Left ventricle myocardium inferior (tissue), 1 donor: ENCODE measurements at places on chromosomes 5 and 9.

DNA sequence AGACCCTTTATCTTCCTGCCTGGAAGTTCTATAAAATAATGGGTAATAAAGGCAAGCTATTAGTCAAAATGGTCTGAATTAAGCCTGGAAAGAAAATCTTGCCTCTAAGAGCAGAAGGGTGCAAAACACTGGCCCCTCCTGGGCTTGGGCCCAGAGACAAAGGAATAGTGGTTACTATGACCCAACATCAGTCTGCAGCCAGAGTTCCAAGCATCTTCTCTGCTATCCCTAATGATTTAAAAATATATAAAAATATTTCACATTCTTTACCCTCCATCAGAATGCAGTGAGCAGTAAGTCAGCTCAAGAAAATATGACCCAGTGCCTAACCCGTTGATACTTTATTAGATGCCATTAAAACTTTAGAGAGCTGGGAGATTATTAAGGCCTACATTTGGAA is 14.7 kb downstream of the TNFAIP8 start:
- no peak for DNase-seq

DNA sequence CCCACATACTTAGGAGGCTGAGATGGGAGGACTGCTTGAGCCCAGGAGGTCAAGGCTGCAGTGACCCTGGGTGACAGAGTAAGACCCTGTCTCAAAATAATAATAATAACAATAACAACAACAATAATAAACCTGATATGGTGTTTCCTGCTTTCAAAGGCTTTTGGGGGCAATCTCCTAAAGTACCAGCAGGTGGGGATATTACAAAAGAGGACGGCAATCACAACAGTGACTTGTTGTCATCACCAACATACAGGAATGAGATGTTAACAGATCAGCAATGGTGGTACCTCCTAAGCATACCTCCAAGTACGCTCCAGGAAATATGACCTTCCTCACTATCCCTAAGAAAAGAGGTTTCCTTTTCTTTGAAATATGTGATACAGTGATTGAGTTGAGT is 91.1 kb upstream of the RNF180 start:
- DNase-seq: no peak

DNA sequence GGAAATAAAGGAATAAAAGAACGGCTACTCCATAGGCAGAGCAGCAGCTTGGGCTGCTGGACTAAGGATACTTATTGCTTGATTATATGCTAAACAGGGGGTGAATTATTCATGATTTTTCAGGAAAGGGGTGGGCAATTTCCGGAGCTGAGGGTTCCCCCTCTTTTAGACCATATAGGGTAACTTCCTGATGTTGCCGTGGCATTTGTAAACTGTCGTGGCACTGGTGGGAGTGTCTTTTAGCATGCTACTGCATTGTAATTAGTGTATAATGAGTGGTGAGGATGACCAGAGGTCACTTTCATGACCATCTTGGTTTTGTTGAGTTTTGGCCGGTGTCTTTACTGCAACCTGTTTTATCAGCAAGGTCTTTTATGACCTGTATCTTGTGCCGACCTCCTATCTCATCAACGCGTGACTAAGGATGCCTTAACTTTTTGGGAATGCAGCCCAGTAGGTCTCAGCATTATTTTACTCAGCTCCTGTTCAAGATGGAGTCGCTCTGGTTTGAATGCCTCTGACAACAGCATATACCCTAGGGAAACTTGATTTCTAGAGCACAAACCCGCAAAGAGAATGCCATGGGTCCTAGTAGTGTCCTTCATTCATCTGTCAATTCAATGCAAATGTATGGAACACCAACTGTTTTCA is 47.8 kb upstream of the PWWP2A start:
- no peak for DNase-seq

GRCh38 chr9:137611623-137612609 is 6.4 kb downstream of the ARRDC1 start:
- DNase-seq: no peak

GRCh38 chr9:16157216-16157615 is 604.4 kb downstream of the CCDC171 start:
- no peak for DNase-seq

GRCh38 chr5:147509041-147509709 is 693 bp downstream of the DPYSL3 start:
- DNase-seq: peak; percentile 26

DNA sequence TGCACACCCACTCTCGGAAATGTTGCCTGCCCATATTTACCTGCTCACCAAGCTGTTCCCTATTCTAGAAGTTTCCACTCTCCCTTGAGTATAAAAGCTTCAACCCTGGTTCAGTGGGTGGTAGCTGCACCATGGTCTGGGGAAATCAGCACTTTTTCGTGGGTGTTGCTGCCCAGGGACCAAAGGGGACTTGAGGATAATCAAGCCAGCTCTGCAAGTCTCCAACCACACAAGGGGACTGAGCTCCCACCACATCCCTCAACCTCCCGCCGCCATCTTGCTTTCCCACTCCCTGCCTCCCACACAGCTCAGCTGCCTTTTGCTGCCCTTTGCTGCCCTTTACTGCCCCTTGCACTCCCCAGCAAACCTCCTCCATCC is 210.0 kb downstream of the AUH start:
- DNase-seq: no peak

DNA sequence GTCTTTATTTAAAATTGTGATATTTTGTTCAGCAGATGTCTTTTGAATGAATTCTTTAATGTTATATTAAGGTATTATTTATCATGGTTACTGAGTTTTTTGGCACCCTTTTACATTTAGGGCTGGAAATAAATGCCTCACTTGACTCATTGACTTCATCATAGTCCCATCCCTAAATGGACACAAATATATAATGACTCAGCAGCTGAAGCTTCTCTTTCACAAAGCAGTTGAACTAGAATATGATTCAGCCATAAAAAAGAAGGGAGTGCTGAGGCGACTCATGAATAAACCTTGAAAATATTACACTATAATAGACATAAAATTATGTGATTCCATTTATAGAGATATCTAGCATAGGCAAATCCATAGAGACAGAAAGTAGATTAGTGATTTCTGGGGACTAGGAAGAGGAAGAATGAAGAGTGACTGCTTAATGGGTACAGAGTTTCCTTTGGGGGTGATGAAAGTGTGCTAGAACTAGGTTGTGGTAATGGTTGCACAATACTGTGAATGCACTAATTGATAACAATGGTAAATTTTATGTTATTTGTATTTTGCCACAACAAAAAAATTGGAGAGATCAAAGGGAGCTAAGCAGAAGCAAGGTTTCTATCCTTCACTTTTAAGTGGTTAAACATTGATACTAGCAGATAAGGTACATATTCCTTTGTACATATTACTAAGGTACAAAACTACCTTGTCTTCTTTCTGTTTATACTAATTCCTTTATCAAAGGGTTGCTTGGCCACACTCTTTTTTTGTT is 449.6 kb downstream of the NTRK2 start:
- DNase-seq: no peak

GRCh38 chr9:13163287-13163686 is 116.2 kb downstream of the MPDZ start:
- no peak for DNase-seq

DNA sequence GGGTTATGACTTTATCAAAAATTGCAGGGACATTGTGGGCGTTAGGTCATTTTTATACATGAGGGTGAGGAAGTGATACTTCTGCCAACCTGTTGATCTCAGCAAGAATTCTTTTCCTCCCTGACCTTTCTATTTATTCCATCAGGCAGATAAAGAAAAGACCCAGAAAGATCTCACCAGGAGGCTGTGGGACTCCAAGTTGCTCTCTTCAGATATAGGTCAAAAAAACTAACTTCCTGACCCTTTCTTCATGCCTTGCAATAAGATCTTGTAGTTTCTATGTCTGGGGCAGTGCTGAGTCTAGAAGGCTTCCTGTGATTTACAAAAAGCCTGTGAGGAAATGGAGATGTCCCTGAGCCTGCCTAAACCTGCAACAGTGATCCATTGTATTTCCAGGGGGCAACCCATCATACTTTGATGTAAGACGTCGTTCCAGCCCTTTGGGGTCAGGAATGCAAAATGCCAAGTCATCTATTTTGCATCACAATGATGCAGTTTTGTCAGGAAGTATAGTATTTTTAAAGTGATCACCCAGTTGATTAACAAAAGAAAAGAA is 22.0 kb upstream of the PIK3R1 start:
- no peak for DNase-seq

GRCh38 chr5:138626333-138626944 is 51.2 kb upstream of the HSPA9 start:
- DNase-seq: no peak

- no peak for DNase-seq
Observed at GRCh38 chr9:91202736-91203283, 158.9 kb downstream of the AUH start.

DNA sequence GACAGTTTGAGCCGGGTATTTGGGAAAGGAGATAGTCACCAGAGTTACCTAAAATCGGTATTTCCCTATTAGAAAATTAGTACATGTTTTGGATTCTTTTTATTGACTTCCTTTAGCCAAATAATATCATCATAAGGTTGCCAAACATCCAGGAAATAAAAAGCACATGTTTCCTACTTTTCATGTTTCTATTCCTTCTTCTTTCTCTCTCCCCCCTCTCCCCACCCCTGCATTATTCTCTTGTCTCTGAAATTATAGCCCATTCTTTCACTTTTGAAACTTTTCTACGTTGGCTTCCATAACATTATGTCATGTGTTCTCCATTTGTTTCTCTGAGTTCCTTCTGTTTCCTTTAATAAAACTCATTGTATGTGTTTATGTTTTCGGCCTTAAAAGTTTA is 161.9 kb downstream of the ALDH1A1 start:
- DNase-seq: no peak

DNA sequence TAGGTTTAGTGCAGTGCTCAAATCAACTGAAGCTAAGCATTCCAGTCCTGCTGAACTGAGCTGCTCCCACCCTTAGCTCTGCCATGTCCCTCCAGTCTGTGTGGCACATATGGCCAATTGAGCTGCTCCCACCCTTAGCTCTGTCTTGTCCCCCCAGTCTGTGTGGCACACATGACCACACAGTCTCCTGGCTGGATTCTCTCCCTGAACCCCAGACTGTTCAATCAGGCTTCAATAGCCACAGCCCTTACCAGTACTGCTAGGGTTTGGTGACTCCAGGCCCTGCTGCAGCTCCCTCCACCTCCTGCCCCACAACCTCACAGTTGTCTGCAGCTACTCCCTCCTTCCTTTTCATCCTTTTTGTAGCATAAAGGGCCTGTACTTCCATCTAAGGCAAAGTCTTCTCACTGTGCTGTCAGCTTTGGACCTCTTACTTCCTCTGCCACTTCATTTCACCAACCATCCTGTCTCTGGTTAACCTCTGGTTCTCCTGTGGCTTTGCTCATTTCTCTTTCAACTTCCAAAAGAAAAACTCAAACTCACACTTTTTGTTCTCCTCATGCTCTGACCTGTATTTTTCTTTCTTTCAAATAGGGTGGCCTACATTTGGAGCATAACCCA is 50.8 kb downstream of the ADAMTS12 start:
- no peak for DNase-seq

- no peak for DNase-seq
Observed at GRCh38 chr9:109383356-109383755, 62.5 kb upstream of the EPB41L4B start.

DNA sequence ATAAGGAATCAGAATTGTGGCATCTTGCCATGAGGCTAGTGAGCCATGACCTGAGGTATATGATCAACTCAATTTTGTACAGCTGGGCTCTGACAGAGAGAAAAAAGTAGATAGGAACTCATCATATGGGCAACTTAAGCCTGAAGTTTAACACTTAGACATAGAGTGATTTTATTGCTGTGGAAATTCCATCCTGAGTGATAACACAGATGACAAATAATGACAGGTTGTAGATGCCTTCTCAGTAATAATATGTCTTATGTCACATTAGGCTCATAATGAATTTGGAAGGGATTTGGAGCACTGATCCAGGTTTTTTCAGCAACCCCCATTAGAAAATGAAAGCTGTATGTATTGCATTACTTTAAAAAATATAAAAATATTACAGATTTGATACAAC is 744.6 kb downstream of the CDH12 start:
- DNase-seq: no peak

DNA sequence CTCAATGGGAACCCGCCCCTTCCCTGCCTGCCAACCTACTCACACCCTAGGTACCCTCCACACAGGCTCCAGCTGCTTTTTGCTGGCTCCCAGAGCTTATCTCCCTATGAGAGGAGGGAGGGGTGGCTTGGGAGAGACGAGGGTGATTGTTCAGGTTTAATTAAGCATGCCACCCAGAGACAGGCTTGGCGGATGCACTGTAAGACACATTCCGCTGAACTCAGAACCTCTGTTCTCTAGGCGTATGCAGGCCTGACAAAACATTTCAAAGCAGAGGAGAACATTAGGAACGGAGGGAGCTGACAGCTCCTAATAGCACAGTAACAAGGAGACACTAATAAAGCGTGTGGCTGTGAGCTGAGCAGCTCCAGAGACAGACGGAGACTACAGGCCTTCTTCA is 80.1 kb downstream of the TRIM32 start:
- no peak for DNase-seq

DNA sequence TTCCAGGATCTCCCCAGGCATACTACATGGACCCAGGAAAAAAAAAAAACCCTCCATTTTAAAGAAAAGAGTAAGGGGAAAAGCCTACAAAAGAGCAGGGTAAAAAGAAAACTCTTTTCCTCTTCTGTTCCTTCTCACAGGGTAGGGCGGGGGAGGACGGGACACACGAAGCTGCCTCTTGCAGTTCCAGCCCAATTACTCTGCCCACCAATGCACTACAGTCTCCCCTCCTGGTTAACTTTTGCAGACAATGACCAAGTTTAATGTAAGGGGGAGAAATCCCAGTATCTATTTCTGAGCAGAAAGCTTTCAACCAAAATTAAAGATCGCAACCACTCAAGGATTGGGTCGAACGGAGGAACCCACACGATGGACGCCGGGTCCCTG is 1.3 kb downstream of the BRD3 start:
- no peak for DNase-seq

DNA sequence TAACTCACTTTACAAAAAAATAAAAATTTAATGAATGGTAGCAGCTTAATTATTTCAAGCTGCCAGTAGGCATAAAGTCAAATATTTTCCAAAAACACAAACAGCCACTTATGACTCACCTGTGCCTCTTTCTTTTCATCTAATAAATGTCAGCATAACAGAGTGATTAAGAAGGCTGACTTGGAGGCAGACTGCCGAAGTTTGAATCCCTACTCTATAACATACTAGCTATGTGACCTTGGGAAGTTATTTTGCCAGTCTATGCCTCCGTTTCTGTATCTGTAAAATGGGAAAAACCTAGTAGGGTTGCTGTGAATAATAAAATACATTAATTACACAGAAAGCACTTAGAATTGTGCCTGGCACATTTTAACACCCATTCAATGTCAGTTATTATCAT is 33.8 kb downstream of the FANCC start:
- no peak for DNase-seq

DNA sequence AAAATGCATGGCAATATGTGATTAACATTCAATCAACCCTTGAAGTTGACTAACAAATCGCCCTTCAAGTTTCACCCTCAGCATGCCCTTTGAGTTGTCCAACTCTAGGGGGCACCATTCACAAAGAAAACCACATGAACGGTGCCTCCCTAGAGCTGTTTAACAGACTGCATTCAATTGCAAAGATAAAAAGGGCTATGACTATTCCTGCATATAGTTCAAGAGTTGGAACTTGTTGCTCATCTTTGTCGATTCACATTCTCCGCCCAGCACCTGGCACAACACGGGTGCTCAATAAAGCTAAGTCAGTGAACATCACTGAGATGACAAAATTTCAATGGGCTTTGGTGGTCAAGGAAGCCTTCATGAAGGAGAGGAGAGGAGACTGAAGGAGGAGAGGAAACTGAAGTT is 69.6 kb upstream of the SLC30A5 start:
- no peak for DNase-seq
